DMS79 (cell line): ENCODE measurements at places on chromosomes 16 and 17.

DNA sequence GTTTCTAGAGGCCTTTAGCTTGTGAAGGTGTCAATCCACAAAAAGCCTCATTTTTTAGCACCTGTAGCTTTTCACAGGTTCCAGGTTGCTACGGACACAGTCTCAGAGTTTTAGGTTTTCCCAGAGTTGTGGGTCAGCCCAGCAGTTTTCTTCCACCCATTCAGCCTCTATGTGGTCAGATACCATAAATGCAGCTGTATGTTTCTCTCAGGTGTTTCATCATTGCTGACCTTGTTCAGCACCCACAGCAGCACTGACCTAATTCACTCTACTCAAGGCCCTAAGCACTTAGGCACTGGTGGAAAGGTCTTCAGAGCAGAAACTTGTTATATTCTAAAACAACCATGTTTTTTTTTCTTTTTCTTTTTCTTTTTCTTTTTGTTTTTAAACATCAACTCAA lies 15.0 kb upstream of the SPACA3 start:
- no peak for DNase-seq

DNA sequence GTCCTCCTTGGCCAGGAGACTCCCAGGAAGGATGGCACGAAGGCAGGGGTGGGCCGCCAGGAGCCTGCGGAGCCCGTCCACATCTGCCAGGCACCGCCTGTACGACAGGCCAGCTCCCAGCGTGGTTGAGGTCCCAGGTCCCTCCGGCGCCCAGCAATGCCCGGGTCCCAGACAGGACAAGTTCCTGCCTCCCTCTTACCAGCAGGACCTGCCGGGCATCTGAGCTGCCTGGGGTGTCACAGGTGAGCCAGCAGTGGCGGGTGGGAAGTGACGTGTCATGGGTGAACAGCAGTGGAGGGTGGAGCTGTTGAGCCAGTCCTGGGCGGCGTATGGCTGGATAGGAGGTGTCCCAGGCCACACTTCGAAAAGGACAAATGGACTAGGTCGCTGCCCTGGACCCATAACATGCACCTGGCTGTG lies 15.7 kb upstream of the BAHCC1 start:
- no peak for DNase-seq

DNA sequence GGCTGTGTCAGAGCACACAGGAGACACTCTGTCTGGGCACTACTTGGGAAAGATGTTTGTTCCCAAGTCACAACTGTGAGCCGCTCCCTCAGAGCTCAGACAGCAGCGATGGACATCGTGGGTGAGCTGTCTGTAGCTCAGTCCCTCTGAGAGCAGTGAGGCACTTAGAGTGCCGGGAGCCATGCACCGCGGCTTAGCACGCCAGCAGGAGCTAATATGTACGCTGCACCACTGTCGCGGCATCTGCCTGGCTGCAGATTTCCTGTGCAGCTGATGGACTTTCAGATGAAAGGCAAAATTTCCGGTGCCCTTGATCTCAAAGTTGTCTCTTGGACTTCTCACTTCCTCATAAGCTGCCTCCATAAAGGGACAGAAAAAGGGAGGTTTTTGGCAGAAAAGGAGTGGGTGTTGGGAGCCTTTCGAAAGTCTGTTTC lies 92.8 kb upstream of the ZNF469 start:
- no peak for DNase-seq

- DNase-seq: no peak
These were observed 14.9 kb downstream of the TSR1 start for GRCh38 chr17:2321399-2321798.

DNA sequence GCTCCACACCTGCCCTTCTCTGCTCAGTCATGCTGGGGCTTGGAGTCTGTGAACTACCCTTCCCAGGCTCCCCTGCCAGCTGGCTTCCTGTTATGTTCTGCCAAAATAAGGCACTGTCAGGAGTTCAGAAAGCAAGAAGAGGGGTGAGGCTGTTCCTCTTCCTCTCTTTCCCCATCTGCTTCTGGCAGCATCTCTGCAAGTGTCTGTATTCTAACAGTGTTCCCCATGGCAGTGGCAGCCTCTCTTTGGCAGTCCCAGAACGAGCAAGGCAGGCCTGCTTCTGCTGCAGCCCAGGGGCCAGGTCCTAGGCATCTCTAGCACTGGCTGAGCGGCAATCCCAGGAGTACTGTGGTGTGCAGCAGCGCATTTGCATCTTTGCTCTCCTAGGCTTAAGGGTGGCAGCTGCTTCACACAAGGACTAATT lies 219.1 kb downstream of the STX8 start:
- no peak for DNase-seq

DNA sequence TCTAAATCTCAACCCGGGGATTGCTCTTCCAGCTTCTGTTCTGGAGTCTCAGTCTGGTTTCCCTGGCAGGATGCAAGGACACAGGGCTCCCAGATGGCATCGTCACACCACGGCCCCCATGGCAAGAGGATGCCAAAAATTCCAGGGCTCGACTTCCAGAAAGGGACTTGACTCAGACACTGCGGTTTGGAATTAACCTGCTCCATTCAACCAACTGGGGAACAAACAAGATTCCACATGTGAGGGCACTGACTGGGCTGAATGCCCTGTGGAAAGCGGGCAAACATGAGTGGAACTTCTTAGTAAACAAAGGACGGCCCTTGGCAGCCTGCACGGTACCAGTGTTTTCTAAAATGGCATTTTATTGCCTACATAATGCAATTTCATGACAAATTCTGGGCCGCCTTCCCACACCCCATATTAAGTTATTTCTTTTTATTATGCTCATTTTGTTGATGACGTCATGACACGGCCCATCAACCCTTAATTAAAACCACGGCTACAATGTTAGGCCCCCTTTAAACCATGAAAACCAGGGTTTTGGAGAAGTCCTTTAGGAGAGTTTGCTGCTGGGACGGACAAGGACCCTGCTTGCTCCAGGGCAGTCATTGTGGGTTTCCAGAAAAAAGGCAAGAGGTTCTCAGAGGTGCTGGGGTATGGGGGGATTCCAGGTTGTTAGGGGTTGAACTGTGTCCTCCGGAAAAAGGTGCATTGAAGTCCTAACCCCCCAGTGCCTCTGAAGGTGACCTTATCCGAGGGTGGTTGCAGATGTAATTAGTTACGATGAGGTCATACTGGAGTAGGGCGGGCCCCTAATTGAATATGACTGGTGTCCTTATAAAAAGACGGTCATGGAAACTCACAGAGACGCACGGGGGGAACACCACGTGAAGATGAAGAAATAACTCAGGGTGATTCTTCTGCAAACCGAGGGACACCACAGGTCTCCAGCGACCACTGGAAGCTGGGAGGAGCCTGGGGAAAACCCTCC lies 205.6 kb downstream of the FOXL1 start:
- no peak for DNase-seq

GRCh38 chr17:29179232-29180033 lies 765 bp downstream of the MYO18A start:
- peak; percentile 60 for DNase-seq

DNA sequence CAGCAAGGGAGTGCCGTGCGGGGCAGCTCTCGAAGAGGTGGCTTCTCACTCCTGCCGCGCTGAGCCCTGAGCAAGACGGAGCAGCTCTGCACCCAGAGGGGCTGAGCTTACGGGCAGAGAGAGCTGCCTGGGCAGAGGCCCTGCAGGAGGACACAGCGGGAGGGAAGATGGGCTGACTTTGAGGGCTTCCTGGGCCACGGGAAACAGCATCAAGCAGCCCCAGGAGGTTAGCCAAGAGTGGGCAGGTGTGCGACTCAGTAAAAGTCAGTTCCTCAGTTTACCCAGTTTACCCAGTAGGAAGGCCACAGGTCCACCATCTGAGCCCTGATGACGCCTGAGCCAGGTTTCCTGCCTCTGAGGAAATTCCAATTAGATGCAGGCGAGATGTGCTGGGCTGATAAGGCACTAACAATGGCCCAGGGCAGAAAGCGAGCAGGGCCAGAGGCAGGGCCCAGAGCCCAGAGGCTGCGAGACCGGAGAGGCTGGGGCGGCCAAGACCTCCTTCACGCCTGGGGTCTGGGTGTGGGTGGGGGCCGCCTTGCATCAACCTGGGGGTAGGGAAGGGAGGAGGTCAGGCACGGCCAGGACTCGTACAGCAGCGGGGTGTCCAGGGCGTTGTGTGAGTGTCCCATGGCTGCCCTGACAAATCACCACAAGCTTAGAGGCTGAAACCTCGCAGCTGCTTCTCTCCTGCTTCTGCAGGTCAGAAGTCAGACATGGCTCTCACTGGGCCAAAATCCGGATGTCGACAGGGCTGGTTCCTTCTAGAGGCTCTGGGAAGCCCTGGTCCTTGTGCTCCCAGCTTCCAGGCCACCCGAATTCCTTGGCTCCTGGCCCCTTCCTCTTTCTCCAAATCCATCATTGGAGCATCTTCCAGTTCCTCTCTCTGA lies 32.0 kb upstream of the CIBAR2 start:
- no peak for DNase-seq

- no peak for DNase-seq
These were observed 35.8 kb downstream of the WIPI1 start for GRCh38 chr17:68421486-68421885.

DNA sequence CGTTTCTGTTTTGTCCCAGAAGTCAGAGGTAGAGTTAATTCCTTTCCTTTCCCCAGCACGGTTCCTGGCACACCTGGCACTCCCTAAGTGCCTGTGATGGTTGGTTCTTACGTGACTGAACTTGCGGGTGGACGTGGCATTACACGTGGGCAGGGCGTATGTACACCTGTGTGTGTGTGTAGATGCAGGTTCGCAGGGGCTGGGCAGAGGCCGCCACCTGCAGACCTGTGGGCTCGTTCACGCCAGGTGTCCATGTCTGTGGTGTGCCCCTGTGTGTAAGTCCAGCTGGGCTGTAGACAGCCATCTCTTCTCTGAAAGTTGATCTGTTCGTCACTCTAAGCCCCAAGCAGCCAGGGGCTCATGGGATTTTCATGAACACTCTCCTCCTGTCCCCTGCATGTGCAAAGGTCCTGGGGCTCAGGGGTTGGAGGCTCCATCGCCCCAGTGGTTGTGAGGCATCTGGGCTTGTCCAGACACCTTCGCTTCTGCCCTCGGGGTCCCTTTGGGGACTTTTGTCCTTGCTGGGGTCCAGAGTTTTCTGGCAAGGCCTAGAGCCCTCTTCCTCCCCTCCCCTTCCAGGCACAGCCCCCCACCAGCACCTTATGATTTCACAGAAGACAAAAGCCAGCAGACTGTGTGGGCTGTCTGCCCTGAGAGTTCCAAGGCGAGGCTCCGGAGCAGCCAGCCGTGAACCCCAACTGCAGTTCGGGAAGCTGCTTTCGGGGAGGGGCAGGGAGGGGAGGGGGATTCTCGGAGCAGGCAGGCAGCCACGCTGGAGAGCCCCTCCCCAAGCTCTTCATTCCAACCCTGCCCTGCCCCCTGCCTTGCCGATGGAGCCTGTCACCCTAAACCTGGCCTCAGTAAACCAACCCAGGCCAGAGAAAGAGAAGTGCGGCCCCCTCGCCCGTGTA lies 5.4 kb upstream of the FSCN2 start:
- peak; percentile 41 for DNase-seq

DNA sequence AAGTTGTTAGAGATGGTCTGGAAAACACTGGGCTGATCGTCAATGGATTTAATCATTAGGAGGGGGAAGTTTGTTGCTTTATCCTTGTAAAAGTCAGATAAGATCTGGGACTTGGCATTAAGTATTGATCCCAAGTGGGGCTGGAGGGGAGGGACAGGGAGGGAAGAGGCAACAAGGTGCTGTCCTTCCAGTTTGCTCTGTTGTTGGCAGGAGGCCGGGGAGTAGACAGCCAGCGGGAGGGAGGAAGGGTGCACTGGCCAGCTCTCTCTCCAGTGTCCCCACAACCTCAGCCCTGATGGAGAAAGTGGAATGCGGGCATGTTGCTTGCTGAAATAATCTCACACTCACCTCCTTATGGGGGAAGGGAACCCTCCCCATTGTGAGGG lies 210.2 kb downstream of the CCDC182 start:
- no peak for DNase-seq

GRCh38 chr17:64448665-64449512 lies at the start of gene MILR1:
MILR1 (plus strand) TSS chr17:64449115; CDS start chr17:64449169, 54 bp downstream.
- no peak for DNase-seq

GRCh38 chr16:87559945-87560344 lies 42.4 kb upstream of the JPH3 start:
- DNase-seq: no peak
